ENCODE measurements at places on chromosomes 12 and 14.

DNA sequence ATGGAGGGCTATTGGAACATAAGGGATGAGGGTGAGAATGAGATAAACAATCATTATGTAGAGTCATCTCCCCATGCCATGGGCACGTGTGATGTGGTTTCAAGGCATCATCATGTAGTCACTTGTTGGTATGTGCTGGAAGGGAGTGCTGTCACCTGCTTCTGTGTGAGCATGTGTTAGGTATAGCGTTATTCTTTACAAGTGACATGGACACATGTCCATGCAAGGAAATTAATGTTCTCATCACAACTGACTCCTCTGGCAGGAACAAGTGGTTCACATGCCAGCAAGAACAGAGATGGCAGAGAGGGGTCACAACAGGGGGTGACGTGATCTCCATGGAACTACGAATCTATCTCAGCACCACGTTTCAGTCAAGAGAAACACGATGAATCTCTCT, 815.8 kb downstream of the BCL11B start:
- DNase-seq = no peak

- no peak for DNase-seq
Observed at GRCh38 chr12:102508052-102508451, 27.7 kb upstream of the IGF1 start.

GRCh38 chr14:30020271-30020670, 92.6 kb upstream of the PRKD1 start:
- DNase-seq = peak; percentile 84

- no peak for DNase-seq
Observed at GRCh38 chr12:50609292-50609874, 104.6 kb downstream of the DIP2B start.

GRCh38 chr12:105906561-105906960, 232.2 kb downstream of the NUAK1 start:
- no peak for DNase-seq

GRCh38 chr12:7650091-7650490, 15.6 kb downstream of the APOBEC1 start:
- no peak for DNase-seq
